ENCODE measurements at places on chromosomes 11 and 22. TPM values are rescaled to one million over a fixed set of nuclear protein-coding genes. Genes with fewer than 3 reads are reported as not detected.

The SLC29A2 gene
- 39.3 TPM for polyA plus RNA-seq

The WT1 gene
- 20.0 TPM for polyA plus RNA-seq

The OR8A1 gene
- 1.0 TPM for polyA plus RNA-seq

The SPTBN2 gene
- polyA plus RNA-seq, result 31.4 TPM

The CRYAB gene
- polyA plus RNA-seq, result 2.7 TPM

The C1QTNF5 gene
- 0.45 TPM for polyA plus RNA-seq

The KCNE3 gene
- 8.7 TPM for polyA plus RNA-seq

The SAA2 gene
- polyA plus RNA-seq, result not detected

The ZC3H7B gene
- 38.6 TPM for polyA plus RNA-seq

The TH gene
- not detected for polyA plus RNA-seq

The IPO7 gene
- polyA plus RNA-seq, result 69.1 TPM

The MS4A15 gene
- not detected for polyA plus RNA-seq

The GRAP2 gene
- polyA plus RNA-seq, result 88.7 TPM

The KCNK4 gene
- not detected for polyA plus RNA-seq

The ART5 gene
- polyA plus RNA-seq, result 0.53 TPM

The OR52A1 gene
- polyA plus RNA-seq, result not detected

The MYOD1 gene
- polyA plus RNA-seq, result not detected

The MMP7 gene
- not detected for polyA plus RNA-seq

The SLC43A1 gene
- 30.6 TPM for polyA plus RNA-seq

The OR51L1 gene
- not detected for polyA plus RNA-seq

The GPHA2 gene
- 1.4 TPM for polyA plus RNA-seq

The KCNJ1 gene
- polyA plus RNA-seq, result not detected

The LRRC10B gene
- not detected for polyA plus RNA-seq

The SLC35C1 gene
- polyA plus RNA-seq, result 4.4 TPM

The UCP2 gene
- polyA plus RNA-seq, result 87.9 TPM

The CAVIN3 gene
- polyA plus RNA-seq, result not detected

The EMID1 gene
- 4.9 TPM for polyA plus RNA-seq

The MPPED2 gene
- polyA plus RNA-seq, result not detected

The KRTAP5-8 gene
- not detected for polyA plus RNA-seq

The CNIH2 gene
- 0.27 TPM for polyA plus RNA-seq

The C11orf42 gene
- not detected for polyA plus RNA-seq

The BATF2 gene
- polyA plus RNA-seq, result 6.4 TPM

The AIFM3 gene
- polyA plus RNA-seq, result 0.15 TPM

The SYCE3 gene
- not detected for polyA plus RNA-seq

The PLAAT2 gene
- polyA plus RNA-seq, result not detected

The UFD1 gene
- 446 TPM for polyA plus RNA-seq

The THRSP gene
- polyA plus RNA-seq, result 0.56 TPM

Data from K562 (cell line).